ENCODE measurements at places on chromosomes 5 and 9.

DNA sequence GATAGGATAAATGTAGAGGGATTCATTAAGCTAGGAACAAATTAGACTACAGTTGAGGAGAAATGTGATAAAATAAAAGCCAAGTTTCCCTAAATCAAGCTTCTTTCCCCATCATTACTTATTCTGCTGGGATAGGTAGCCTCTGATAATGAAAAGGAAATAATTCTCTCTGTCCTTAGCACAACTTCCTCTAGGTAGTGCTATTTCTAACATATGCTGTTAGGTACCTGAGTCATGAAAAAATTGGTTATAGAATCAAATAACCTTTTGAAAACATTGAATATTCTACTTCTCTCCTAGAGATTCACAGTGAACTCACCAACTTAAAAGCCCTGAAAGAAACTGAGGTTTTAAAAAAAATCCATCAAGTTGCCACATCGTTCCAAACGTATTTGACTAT is 1793.1 kb downstream of the EFNA5 start:
- no peak for DNase-seq

DNA sequence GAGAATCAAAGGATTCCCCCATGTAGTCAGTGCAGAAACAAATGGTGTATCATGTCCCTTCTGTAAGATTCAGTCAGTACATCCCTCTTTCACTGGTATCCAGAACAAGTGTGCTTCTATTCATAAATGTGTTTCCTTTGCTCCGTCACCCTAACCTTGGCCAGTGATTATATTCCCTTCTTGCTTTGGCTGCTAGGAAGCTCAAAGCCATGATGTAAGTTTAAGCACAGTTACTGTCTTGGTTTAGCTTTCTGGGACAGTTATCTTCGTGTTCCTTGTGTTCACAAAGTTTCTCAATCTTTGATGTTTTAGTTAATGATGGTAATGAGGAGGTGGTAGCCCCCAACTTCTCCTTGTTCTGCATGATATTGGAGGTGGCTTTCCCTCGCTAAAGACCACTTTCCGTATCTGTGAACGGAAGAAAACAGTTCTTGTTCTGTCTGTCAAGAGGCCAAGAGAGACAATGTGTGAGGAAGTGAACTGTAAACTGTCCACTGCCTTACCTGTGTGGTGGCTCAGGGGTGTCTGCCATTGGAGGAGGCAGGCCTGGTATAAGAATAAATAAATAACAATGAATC is 2.2 kb upstream of the AMBP start:
- no peak for DNase-seq

- no peak for DNase-seq
Measured at GRCh38 chr9:134486596-134486995, 155.0 kb upstream of the COL5A1 start.

DNA sequence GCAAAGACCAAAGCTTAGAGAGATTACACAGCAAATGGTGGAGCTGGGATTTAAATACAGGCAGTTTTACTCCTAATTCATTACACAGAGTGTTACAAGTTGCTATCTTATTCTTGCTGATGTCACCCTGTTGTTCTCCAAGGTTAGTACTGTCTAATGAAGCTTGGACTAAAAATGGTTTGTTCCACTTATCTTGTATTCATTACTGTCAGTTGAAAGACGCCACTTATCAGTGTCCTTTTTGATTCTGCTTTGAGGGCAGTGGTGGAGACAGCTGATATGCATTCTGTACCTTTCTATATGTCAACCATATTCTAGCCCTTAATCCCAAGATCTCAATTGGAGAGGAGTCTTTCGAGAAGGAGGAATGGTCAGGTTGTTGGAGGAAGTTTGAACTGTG is 14.0 kb upstream of the DENND4C start:
- DNase-seq = no peak

GRCh38 chr9:99234618-99235017 is 12.5 kb downstream of the SEC61B start:
- DNase-seq = no peak

- DNase-seq = no peak
Measured at GRCh38 chr5:15106530-15107283, 235.1 kb upstream of the ANKH start.

DNA sequence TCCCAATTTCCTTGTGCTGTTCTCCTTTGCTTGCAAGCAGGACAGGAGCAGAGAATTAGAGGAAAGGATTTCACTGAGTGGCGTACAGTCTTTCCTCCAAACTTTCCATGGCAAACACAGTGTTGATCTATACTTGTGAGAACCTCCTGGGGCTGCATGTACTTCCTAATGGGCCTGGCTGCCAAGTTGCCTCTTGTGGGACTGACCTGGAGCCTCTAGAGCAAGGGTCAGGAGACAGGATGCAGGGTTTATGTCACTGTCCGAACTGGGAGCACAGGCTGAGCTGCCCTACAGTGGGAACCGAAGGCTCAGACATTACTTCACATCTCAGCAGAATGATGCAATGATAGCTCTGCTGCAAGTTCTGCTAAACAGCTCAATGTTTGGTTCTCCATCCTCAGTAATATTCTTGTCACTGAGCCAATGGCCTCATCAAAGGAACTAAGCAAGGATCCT is 102.3 kb downstream of the ENC1 start:
- no peak for DNase-seq
